ENCODE measurements at places on chromosomes 7 and 10.

DNA sequence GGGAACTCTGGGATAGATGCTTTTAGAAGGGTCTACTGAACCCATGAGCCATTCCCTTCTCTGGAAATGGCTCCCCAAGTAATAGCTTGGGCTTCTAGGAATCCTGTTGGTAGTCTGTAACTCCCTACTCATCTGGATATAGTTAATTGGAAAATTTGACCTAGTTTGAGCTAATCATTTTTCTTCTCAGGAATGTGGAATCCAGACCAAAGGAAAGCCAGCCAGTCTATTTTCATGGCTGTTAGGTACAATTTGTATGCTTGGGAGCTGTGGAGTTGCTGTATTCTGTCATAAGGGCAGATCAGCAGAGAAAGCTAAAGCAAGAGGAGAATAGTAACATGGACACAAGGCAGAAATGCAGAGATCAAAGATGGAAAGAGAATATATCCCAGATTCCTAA, 71.6 kb upstream of the C1GALT1 start:
- no peak for DNase-seq

DNA sequence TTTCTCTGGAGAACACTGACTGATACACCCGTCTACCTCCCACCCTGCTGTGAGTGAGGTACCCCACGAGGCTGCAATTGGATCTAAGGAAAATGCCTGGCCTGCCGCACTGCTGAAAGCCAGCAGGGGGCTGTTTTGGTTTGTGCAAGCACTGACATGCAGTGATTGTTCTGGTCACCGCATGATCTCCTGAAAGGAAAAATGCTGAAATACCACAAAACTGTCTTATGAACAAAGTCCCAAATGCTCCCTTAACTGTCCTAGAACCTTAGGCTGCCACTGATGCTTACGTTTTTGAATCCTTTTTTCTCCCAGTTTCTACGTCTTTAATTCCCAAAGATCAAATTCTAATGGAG, 132.7 kb downstream of the JCAD start:
- no peak for DNase-seq

- no peak for DNase-seq
These were observed 806.1 kb downstream of the TNS3 start for GRCh38 chr7:46775776-46776175.

- no peak for DNase-seq
These were observed 39.5 kb downstream of the PRKAG2 start for GRCh38 chr7:151837285-151838042.

GRCh38 chr7:78345293-78345911, 546.8 kb downstream of the PHTF2 start:
- DNase-seq, result no peak

- DNase-seq, result no peak
These were observed 212.2 kb downstream of the CHRM2 start for GRCh38 chr7:137080516-137081203.

- DNase-seq, result no peak
These were observed 628 bp downstream of the MPLKIP start for GRCh38 chr7:40133561-40134427.

GRCh38 chr10:17383801-17384555, 70.4 kb downstream of the ST8SIA6 start:
- no peak for DNase-seq

- DNase-seq, result no peak
These were observed 1.8 kb downstream of the TNRC18 start for GRCh38 chr7:5421714-5422395.

DNA sequence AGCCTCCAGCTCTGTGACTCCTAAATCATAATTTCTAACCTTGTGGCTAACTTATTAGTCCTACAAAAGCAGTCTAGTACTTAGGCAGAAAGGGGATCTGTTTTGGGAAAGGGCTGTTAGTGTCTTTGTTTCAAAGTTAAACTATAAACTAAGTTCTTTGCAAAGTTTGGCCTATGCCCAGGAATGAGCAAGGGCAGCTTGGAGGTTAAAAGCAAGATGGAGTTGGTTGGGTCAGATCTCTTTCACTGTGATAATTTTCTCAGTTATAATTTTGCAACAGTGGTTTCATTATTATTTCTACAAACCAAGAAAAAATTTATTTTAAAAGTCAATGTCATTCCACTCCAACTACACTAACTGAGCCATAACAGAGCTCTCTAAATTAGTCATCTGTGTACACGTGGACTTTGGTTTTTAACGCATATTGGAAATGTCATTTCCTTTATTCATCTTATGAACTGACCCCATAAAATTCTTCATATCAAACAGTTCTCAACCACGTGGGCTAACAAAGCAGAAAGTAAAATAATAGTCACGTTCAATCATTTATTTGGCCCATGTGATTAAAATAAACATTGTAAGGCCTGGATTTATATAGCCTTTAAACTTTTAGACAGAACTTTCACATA, 143.2 kb upstream of the C7orf33 start:
- DNase-seq, result no peak

DNA sequence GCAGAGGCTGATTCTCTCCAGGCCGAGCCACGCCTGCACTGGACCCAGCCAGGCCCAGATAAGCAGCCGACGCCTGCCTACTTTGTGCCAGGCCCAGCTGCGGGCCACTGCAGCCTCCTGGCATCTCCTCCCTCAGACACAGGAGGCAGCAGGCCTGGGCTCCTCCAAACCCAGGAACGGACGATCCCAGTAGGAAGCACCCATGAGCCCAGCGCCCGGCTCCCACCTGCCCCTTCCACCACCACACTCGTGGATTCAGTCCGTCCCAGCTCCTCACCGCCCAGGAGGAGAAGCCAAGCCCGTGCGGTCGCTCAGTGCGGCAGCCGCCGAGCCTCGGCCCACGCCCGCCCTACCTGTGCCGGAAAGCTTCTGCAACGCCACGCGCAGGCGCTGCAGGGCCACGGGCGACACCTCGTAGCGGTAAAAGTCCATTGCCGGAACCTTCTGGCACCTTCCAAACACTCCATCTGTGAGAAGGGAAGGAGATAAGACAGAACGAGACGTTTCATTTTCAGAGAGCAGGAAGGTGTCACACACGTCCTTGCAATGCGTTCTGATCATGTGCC, 271.1 kb downstream of the PTPRN2 start:
- DNase-seq, result no peak

All from left renal pelvis (tissue), 4 donors.